ENCODE measurements at places on chromosomes 6 and 20. TPM values are rescaled to one million over a fixed set of nuclear protein-coding genes. Genes with fewer than 3 reads are reported as not detected.
A peak's percentile ranks its signal among the peaks of the same experiment; 100 is the strongest.

TUBB1 gene
- polyA plus RNA-seq = 3.1 TPM

DNA sequence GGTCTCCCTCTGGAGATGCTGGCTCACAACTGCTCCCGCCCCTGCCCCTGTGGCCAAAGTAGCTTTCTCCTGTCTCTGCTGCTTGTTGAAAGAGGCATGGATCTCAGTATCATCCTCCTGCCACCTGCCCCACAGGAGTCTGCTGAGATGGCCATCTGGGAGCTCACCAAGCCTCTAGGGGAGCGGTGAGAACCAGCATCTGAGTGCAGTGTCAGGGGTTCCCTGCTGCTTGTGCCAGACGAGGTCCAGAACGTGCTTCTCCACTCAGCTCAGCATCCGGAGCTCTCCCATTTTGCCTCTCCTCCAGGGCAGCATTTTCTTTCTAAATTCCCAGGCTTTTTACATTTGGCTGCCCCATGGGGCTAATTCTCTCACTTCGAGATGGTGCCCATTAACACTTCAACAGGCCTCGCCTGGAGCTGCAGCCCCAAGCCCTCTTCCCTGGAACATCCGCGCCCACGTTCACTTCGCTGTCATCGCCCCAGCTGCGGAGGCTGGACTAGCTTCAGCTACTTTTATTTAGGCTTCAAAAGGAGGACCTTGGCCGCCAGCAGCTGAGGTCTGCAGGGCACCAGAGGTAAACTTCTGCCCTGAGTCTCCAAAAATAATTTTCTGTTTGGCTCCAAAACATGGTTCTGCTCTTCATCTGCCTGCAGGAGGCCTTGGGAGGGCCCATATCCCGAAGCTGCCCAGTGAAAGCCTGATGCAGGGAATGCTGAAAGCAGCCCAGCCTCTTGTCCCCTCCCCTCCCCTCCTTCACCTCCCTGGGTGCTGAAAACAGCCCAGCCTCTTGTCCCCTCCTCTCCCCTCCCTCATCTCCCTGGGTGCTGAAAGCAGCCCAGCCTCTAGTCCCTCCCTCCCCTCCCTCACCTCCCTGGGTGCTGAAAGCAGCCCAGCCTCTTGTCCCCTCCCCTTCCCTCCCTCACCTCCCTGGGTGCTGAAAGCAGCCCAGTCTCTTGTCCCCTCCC lies 25.2 kb upstream of the MLN start:
- no peak for DNase-seq

JAG1 gene
- polyA plus RNA-seq = 52.7 TPM

LY6G6C gene
- 0.69 TPM for polyA plus RNA-seq

SLC17A1 gene
- 0.19 TPM for polyA plus RNA-seq

GRCh38 chr20:50321797-50322480 lies 131.3 kb downstream of the CEBPB start:
- DNase-seq = peak; percentile 59

- DNase-seq = no peak
These were observed 51.2 kb upstream of the UBR2 start for GRCh38 chr6:42512579-42512978.

NMBR gene
- polyA plus RNA-seq = 0.26 TPM

IDH3B gene
- 121 TPM for polyA plus RNA-seq

GRCh38 chr6:37125774-37126492 lies 44.0 kb upstream of the PIM1 start:
- peak; percentile 37 for DNase-seq

EPPIN gene
- polyA plus RNA-seq = 0.26 TPM

DNA sequence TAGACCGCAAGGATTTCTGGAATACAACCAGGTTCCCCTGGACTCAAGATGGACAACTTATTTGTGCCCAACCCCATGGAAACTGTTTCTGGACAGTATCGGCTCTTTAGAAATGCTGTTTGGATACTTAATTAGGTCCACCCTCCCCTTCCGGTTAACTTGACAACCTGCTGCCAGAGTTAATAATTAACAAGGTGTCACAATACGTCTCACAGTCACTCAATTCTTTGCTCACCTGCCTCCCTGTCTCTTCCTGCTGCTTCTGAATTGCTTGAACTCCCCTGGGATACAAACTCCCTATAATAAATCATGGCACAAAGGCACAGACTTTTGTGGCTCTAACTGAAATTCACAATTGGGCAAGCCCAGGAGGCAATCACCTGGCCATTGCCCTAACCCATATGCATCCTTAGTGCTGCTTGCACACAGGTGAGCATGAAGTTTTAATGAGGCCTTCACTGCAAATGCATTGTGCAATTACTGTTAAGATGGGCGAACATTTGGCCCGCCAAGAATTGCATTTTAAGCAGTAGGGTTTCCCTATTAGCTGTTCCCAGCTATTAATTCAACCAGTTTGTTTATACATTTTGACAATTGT lies 504.4 kb upstream of the NOX3 start:
- DNase-seq = no peak

DNA sequence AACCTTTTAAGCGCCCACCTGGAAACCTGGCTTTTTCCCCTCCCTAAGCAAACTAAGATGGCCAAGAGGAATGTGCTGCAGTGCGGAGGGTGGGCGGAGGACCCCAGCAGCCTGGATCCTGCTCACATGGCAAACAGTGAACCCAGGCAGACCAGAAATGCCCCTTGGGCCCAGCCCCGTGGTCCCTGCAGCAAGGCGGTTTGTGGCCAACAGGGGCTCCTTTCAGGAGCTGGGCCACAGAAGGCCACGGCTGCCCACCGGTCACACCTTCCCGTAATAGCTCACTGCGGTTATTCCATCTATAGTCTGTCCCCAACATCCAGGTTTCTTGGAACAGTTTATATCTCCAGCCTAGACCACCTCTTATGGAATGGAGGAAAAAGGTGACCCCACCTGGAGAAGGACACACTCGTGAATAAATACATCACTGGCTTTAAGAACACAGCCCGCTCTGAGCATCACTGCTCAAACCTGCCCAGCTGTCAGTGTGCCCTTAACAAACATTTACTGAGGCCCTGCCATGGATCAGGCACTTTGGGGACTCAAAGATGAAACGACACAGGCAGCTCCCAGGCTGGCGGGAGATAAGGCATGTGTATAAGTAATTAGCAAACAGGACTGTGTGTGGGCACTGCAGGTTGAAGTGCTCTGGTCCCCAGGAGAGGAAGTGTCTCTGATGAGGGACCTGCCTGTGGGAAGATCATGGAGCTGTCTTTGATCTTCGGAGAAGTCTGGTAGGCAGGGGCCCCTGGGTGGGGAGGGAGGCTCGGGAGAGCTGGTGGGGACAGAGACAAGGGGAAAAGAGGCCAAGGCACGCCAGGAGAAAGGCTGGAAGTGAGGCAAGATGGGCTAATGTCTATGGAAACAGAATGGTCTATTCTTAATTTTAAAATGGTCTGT lies 3.2 kb upstream of the TUBB1 start:
- no peak for DNase-seq

- DNase-seq = no peak
These were observed 11.3 kb upstream of the ADRM1 start for GRCh38 chr20:62291251-62292066.

- DNase-seq = peak; percentile 83
These were observed 66.7 kb upstream of the ZNF217 start for GRCh38 chr20:53660078-53660909.

- no peak for DNase-seq
These were observed 5.3 kb upstream of the COL12A1 start for GRCh38 chr6:75210885-75211739.

OTOR gene
- not detected for polyA plus RNA-seq

- DNase-seq = no peak
These were observed 209.3 kb upstream of the TAB2 start for GRCh38 chr6:149108038-149108748.

GRCh38 chr6:63805808-63806572 lies 170.4 kb downstream of the PHF3 start:
- peak; percentile 15 for DNase-seq

DNA sequence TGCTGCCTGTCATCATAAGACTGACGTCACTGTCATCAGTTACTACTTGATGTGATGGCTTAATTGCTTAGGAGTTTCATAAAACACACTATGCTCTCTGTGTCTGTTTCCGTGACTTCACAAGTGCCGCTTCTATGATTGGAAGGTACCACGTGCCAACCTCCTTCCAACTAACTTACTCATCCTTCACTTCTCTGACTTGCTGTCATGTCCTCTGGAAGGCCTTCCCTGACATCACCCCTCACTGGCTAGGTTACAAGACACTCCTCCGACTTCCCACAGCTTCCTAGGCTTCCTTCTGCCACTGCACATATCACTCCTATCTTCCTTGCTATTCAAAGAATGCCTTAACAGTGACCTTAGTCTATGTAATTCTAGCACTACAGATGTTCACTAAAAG lies 20.4 kb downstream of the SERINC3 start:
- DNase-seq = no peak

DNA sequence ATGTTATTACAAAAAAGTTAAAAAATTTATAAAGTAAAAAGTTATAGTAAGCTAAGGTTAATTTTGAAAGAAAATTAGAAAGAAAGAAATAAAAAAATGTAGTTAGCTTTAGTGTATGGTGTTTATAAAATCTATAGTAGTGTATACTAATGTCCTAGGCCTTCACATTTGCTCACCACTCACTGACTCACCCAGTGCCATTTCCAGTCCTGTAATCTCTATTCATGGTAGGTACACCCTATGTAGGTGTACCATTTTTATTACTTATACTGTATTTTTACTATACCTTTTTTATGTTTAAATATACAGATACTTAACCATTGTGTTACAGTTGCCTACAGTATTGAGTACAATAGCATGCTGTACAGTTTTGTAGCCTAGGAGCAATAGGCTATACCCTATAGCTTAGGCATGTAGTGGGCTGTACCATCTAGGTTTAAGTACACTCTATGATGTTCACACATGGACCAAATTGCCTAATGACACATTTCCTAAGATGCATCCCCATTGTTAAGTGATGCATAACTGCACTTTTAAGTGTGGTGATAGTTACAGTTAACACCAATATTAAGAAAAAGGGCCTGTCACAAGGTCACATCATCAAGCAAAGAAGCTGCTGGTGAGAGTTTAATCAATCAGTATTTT lies 8.0 kb downstream of the CD2AP start:
- no peak for DNase-seq

DNA sequence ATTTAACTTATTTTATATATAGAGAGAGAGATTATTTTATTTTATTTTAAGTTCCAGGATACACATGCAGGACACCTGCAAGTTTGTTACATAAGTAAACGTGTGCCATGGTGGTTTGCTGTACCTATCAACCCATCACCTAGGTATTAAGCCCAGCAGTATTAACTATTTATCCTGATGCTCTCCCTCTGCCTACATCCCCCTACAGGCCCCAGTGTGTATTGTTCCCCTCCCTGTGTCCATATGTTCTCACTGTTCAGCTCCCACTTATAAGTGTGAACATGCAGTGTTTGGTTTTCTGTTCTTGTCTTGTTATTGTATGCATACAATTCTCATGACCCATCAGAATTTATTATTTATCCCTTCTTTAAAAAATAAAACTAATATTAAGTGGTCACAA lies 34.6 kb downstream of the FKBP1C start:
- no peak for DNase-seq

GRCh38 chr20:26308961-26309360 lies 612.3 kb upstream of the ZNF337 start:
- DNase-seq = no peak

ADAT2 gene
- 29.1 TPM for polyA plus RNA-seq

PRRC2A gene
- 175 TPM for polyA plus RNA-seq

GRCh38 chr6:92967362-92967761 lies 452.0 kb downstream of the EPHA7 start:
- DNase-seq = no peak

- no peak for DNase-seq
These were observed 114.5 kb downstream of the INSM1 start for GRCh38 chr20:20482453-20482852.

GRCh38 chr6:100166956-100167355 lies 172.9 kb upstream of the MCHR2 start:
- no peak for DNase-seq

- no peak for DNase-seq
These were observed 74.6 kb upstream of the CD93 start for GRCh38 chr20:23160536-23161243.

MEP1A gene
- not detected for polyA plus RNA-seq

TGM6 gene
- polyA plus RNA-seq = not detected

SNAP25 gene
- polyA plus RNA-seq = 5.5 TPM

GRCh38 chr6:140269591-140270165 lies 895.2 kb upstream of the CITED2 start:
- no peak for DNase-seq

OR2B6 gene
- 0.37 TPM for polyA plus RNA-seq

BMP7 gene
- 13.3 TPM for polyA plus RNA-seq

DNA sequence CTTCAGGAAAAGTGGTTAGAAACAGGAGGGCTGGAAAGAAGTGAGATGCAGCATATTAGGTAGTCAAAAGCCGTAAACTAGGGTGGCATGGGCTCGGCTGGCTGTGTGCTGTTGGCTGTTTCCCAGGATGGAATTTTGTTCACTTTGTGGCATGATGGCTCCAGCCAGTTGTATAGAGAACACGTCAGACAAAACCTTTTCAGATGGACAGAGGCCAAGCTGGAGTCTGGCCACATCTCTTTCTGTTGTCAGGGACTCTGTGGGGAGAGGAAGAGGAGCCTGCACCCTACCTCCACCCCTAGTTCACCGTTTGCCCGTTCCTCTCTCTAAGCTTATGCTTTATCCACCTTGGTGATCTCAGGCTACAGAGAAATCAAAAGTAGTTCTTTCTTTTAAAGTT lies 22.0 kb downstream of the C6orf89 start:
- no peak for DNase-seq
